ENCODE measurements at places on chromosomes 1 and 21.

- DNase-seq = no peak
Observed at GRCh38 chr1:6065093-6065858, 19.6 kb downstream of the KCNAB2 start.

GRCh38 chr21:37658817-37659458 lies 257.3 kb downstream of the KCNJ6 start:
- DNase-seq = no peak

- DNase-seq = no peak
Observed at GRCh38 chr1:26922901-26923300, 1.4 kb downstream of the NUDC start.

- no peak for DNase-seq
Observed at GRCh38 chr1:246279402-246279801, 227.7 kb downstream of the SMYD3 start.

- no peak for DNase-seq
Observed at GRCh38 chr21:44480200-44481053, 25.1 kb downstream of the LRRC3 start.

DNA sequence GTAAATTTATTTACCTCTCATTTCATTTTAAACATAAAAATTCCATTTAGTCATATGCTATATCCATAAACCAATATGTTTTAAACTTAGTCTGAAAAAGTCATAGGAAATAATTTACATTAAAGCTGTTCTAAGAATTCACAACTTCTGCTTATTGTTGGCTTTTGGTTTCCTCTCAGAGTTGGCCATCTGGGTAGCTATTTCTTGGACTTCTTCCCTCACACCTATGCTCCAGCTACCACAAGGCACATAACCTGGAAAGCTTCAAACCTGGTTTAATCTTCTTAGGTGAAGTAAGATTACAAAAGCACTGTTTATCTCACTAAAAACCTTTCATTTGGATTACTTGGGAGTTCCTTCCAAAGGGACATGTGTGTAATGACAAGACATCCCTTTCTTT lies 29.8 kb downstream of the RBM11 start:
- no peak for DNase-seq

GRCh38 chr1:16717336-16718098 lies 22.8 kb upstream of the RNU1-4 start:
- no peak for DNase-seq

DNA sequence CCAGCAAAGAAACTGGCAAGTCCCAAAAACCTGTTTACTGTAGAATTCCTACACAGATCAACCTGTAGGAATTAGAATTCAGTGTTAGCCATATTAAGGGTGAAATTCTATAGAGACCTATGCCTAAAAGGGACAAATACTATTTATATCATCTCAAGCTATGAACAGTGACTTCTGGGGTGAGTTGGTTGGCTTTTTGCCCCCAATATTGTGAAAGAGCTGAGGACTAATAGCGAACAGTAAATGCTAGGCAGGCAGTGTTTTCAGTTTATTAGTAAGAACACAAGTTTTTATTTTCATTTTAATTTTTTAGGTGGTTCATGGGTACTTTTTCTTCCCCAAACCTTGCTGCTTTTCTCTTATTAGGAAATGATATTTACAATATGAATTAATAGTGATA lies 15.3 kb downstream of the SLC16A4 start:
- DNase-seq = no peak

GRCh38 chr1:88920845-88921244 lies 29.5 kb upstream of the GTF2B start:
- no peak for DNase-seq

DNA sequence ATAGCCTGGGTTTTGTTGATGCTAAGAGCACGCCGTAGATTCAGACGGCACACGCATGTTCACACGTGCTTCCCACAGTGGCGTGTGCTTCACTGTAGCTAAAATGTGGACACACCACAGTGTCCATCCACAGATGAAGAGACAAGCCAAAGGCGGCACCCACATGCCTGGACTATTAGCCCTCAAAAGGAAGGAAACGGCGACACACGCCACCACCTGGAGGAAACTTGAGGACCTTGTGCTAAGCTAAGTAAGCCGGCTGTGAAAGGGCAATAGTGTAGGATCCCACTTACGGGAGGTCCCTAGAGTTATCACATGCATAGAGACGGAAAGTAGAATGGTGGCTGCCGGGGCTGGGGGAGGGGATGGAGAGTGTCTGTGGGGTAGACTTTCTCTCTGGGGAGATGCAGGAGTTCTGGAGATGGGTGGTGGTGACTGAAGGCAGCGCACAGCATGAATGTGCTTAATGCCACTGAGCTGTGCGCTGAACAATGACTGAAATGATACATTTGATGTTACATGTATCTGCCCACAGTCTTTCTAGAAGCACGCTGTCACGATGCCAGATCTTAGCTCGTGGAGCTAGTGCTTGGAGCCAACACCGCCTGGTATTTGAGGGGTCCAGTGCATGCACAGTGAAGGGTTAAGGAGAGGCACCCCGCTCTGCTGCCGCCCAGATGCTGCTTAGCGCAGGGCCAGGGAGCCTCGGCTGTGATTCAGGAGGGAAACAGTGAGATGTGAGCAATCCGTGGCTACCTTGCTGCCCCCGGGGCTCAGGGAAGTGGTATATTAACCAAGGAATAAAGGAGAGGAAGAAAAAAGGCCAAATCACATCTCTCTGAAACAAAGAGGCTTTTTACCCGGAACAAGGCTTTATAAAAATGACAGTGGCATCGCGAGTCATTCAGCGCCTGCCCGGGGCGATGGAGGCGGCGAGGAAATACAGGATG lies 103.7 kb downstream of the PRDM16 start:
- no peak for DNase-seq

GRCh38 chr1:85379203-85380136 lies 85.5 kb downstream of the DDAH1 start:
- DNase-seq = no peak

- DNase-seq = no peak
Observed at GRCh38 chr1:169867012-169867675, 26.6 kb downstream of the SCYL3 start.

- no peak for DNase-seq
Observed at GRCh38 chr1:83512373-83513193, 486.3 kb downstream of the TTLL7 start.

DNA sequence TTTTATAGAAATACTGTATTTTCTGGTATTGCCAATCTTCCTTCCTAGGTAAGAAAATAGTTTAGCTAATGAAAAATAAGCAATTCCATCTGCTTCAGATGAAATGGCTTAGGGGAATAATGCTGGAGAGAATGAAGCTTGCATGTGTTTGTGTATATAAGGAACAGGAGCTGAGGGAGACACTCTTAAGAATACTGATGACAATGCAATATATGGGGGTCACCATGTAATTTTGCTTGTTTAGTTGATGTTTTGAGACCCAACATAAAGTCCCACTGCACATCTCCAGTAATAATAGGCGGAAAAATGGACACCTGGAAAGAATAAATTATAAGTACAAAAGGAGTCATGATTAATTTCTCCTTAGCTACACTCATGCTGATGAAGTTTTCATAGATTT lies 110.8 kb upstream of the BRINP3 start:
- no peak for DNase-seq

- DNase-seq = peak; percentile 15
Observed at GRCh38 chr1:26692211-26692792, 3.5 kb upstream of the ARID1A start.

DNA sequence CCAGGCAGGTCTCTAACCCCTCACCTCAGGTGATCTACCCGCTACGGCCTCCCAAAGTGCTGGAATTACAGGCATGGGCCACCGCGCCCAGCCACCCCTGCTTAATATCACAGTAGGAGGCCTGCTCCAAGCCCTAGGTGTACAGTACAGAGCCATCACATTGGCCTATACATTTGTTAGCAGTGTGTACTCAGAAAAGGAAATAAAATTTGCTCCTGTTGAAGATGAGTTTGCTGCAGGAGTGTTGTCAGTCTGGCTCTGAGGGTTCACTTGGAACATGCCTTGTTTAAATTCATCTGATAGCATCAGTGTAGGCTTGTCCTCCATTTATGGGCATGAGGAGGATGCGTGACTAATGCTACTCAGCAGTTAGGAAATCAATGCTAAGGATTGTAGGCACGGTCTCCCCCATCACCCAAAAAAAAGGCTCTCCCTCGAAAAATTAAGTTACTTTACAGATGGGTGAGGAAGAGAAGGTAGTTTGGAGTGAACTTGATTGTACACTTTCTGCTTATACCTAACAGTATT lies 4.6 kb upstream of the ENAH start:
- no peak for DNase-seq

- DNase-seq = no peak
Observed at GRCh38 chr1:78070758-78071157, 25.0 kb downstream of the GIPC2 start.

All from activated gamma-delta T cell (primary cell).